Amniotic stem cell (primary cell): ENCODE measurements at places on chromosomes 7 and 10.

DNA sequence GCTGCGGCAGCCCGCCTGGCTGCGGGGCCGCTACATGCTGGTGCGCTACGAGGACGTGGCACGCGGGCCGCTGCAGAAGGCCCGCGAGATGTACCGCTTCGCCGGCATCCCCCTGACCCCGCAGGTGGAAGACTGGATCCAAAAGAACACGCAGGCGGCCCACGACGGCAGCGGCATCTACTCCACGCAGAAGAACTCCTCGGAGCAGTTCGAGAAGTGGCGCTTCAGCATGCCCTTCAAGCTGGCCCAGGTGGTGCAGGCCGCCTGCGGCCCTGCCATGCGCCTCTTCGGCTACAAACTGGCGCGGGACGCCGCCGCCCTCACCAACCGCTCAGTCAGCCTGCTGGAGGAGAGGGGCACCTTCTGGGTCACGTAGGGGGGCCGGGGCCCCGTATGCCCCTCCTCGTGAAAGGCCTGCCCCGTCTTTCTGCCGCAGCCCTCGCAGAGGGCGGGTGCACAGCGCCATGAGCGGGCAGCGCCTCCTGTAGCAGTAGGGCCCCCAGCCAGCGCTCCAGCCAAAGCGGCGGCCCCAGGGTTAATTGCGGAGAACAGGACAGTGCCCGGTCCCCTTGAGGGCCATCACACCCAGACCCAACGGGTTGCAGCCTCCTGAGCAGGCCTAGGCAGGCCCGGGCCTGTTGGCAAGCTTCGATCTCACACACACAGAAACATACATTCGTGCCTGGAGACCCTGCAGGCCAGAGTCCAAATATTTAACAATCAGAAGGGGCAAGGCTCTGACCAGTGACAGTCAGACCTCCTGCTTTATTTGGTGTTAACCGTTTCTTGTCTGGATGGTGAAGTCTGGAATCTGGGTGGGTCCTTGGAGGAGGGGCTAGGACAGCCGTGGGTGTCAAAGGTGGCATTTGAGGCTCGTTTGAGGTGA lies 44.1 kb downstream of the CHST3 start:
- DNase-seq, result no peak

- no peak for DNase-seq
These were observed 527.0 kb downstream of the NEBL start for GRCh38 chr10:20369863-20370736.

- no peak for DNase-seq
These were observed 3.7 kb upstream of the SPACDR start for GRCh38 chr7:100467638-100468373.

GRCh38 chr7:141701489-141702046 lies 398 bp downstream of the DENND11 start:
- DNase-seq, result no peak

DNA sequence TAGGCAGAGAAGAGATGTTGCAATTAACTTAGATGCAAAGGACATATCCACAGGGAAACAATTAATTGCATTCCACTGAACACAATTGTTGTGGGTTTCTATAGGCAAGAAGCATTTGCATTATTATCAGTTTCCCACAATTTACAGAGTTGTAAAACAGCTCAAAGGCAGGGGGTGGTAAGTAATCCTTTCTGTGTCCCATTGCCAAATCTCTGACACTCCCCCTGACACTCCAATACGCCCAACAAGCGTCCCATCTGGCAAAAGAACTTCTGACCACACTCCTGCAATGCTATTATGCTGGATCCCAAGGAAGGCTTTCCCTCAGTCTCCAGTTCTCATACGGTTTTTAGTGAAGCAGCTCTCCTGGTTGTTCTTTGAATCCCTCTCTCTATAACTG lies 179.8 kb downstream of the CXCL12 start:
- no peak for DNase-seq

DNA sequence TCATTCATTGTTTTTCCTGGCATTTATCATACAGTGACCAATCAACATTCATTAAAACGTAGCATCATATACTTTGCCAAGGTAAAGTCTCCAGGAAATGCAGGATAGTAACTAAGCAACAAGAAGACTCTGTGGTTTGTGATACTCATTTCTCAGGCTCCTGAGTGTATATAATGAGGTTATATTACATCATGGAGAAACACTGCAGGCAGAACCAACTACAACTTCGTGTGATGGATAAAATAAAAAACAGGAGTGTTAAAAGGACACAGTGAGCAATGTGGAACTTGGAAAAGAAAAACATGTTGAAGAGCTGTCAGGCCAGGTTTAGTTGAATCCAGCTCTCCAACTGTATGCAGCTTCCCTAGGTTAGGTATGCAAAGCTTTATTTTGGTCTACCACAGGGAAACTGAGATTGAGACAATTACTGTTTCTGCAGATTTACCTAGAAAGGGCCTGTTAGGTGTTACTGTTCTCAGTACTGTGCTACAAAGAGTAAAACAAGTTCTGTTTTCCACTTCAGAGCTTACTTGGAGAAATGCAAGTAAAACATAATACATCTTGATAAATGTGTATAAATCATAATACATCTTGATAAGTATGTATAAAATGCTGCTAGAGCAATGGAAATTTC lies 7.8 kb upstream of the CCNY start:
- DNase-seq, result no peak

- DNase-seq, result no peak
These were observed 349.7 kb downstream of the AUTS2 start for GRCh38 chr7:69947998-69948397.

- DNase-seq, result no peak
These were observed 50.2 kb upstream of the LYZL1 start for GRCh38 chr10:29238523-29239135.

- no peak for DNase-seq
These were observed at the start of gene GRM8 for GRCh38 chr7:127252778-127253280. GRM8 (minus strand) TSS chr7:127252941.

- no peak for DNase-seq
These were observed 68.9 kb downstream of the C10orf143 start for GRCh38 chr10:130041451-130042371.

GRCh38 chr10:59561477-59562121 lies 148.1 kb downstream of the SLC16A9 start:
- no peak for DNase-seq

- no peak for DNase-seq
These were observed 84.0 kb downstream of the LYZL1 start for GRCh38 chr10:29372920-29373319.

DNA sequence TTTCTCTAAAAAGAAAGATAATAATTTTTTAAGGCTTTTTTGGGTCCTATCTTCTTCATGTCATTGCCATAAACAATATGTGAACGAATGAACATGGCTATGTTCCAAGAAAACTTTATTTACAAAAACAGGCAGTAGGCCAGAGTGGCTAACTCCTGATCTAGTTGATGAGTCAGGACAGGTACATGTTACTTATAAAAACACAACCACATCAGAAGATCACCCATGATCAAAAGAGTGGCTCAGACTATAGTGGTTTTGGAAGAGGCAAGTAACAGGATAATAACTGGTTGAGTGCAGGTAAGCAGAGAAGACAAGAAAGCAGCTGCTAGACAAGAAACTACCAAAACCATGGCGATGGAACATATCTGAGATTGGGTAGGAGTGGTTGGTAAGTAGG lies 468.7 kb downstream of the KCNMA1 start:
- DNase-seq, result no peak

DNA sequence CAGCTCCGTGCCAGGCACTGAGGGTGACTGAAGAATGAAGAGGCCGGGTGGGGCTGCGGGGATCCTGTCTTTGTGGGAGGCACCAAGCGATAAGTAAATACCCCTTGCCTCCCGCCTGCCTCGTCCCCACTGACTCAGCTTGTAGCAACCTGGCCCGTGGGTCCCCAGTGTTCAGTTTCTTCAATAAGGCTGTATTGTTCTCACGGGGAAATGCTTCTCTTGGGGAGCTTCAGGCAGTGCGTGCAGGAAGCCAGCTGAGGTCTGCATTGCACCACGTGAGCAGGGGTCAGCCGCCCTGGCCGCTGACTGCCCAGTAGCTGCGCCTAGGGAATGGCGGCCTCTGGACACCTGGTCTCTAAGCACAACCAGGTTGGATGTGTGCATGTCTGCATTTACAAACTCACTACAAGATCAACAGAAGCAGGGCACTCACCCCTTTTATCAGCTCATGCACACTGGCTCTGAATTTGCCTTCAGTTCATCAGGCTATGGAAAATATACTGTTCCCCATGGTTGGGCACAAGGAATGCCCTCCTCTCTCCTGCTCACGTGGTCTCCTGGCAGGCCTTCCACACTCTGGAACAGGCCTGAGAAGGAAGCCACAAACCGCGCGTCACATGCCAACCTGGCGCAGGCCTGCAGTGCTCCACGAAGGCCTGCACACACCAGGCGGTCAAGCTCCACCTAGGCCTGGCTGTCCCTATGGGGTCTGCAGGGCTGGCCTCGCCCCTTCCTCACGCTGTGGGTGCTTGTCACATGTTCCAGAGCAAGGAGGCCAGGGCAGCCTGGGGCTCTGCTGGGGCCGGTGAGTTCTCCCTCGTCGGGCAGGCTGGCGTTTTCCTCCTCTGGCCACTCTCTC lies 135.7 kb upstream of the RNF32 start:
- DNase-seq, result no peak

- DNase-seq, result no peak
These were observed 276.3 kb downstream of the ZMYND11 start for GRCh38 chr10:411603-412002.

DNA sequence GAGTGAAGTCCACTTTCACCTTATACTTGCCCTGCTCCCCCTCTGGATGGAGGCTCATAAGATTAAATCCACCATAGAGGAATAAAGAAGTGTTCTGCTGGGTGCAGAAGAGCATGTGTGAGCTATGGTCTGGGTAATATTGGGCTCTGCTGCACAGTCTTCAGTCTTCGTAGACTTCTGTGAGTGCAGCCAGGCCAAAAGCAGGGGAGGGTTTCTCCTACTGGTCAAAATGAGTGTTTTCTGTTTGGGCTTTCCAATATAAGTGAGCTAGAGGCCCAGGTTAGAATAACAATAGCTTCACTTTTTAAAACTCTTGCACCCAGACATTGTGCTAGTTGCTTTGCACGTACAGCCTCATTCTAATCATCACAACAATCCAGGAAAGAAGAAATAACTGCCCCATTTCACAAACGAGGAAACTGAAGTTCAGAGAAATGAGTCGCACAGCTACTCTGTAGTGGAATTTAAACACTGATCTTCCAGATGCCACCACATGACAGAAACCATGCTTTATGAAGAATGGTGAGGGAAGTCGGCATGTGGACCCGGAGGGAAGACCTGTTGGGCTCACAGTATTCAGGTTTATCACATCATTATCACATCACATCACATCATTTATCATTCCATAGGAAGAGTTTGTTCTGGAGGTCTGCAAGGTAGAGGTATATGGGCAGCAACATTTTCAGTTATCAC lies 23.8 kb upstream of the MSMB start:
- no peak for DNase-seq

GRCh38 chr10:110344622-110345021 lies 39.9 kb upstream of the SMNDC1 start:
- DNase-seq, result no peak

DNA sequence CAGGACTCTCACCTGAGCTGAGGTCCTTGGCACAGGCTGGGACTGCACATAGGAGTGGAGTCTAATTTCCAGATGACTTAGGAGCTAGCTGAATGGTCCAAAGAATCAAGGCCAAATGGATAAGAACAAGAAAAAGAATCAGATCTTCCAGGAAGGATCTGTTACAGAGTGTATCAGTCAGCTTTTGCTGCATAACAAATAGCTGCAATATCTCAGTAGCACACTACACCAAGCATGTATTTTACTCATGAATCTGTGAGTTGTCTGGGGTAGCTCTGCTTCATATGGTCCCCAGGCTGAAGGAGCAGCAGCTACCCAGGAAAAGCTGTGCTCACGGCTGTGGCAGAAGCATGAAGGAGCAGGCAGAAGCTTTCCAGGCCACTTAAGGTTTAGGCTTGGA lies 60.6 kb upstream of the LOXL4 start:
- no peak for DNase-seq

GRCh38 chr10:131591936-131592335 lies 280.4 kb upstream of the TCERG1L start:
- DNase-seq, result no peak

DNA sequence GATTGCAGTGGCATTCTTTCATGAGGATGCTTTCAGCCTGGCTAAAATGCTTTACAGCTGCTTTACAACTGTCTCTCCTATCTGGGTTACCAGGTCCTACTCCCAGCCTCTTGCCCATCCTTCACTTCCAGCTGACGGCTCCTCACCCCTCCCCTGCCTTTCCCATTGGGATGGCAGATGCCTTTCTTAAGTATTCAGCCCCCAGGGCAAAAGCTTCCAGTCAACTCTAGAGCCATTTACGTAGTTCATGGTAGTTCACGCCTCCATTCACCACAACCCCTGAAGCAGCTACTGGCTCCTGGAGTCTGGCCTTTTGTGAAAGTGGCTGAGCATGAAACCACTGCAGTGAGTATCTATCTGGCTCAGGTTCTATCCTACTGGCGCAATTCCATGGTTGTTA lies 17.2 kb upstream of the BMPER start:
- no peak for DNase-seq

- no peak for DNase-seq
These were observed 11.3 kb downstream of the CHCHD3 start for GRCh38 chr7:133070562-133070961.

GRCh38 chr10:98252464-98252863 lies 15.5 kb downstream of the LOXL4 start:
- no peak for DNase-seq

DNA sequence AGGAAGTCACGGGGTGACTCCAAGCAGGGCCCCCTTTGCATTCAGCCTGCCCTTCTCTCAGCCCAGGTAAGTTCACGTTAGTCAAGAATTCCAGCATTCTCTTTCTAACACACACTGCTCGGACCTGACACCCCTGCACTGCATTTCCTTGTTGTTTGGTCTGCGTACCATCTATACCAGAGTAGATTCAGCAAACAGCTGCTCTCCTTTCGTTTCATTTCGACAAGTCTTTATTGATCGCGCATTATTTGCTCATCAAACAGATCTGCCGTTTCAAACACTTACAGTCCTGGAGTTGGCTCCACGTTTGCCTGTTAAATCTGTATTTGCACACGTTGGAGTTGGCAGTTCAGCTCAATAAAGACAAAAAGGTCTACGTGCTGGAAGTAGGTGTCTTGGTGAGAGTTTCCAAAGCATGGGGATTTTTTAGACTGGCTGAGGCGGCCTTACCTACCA lies 495.1 kb downstream of the RPS24 start:
- DNase-seq, result no peak

GRCh38 chr10:4372601-4373000 lies 453.4 kb upstream of the AKR1E2 start:
- peak; percentile 83 for DNase-seq

DNA sequence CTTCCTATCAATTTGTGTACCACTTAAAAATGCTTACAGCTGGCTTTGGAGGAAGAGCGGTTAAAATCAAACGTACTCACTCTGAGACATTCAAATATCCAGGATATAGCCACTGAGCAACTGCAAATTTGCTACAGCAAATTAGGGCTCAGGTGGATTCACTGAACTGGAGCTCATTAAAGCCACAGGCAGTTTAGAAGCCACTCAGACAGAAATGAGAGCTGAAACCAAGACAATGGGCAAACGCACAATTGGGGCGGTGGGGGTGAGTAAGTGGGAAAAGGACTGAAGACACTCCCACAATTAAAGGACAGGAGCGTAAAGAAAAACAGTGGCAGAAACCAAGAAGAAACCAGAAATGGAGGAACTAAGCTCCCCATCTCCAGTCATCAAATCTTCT lies 20.5 kb downstream of the MPP7 start:
- no peak for DNase-seq
